ENCODE measurements at places on chromosomes 3 and 15. TPM values are rescaled to one million over a fixed set of nuclear protein-coding genes. Genes with fewer than 3 reads are reported as not detected.

- H3K27me3 ChIP-seq: no peaks in the 10 kb centered on the region
- H3K4me3 ChIP-seq: no peak overlapping the region
- no peaks in the 10 kb centered on the region for H3K36me3 ChIP-seq
- H3K4me1 ChIP-seq: no peaks in the 10 kb centered on the region
- no peak for DNase-seq
- no peak overlapping the region for H3K27ac ChIP-seq
These were observed 4.6 kb downstream of the WDR53 start for GRCh38 chr3:196563721-196564225.

MYRIP gene
- 1.4 TPM for polyA plus RNA-seq

ZBED2 gene
- 0.02 TPM for polyA plus RNA-seq

- no peaks in the 10 kb centered on the region for H3K36me3 ChIP-seq
- DNase-seq: no peak
- no peak overlapping the region for H3K27ac ChIP-seq
- no peaks in the 10 kb centered on the region for H3K4me1 ChIP-seq
- no peak overlapping the region for H3K4me3 ChIP-seq
These were observed 9.7 kb upstream of the CYFIP1 start for GRCh38 chr15:22989576-22990477.

DNA sequence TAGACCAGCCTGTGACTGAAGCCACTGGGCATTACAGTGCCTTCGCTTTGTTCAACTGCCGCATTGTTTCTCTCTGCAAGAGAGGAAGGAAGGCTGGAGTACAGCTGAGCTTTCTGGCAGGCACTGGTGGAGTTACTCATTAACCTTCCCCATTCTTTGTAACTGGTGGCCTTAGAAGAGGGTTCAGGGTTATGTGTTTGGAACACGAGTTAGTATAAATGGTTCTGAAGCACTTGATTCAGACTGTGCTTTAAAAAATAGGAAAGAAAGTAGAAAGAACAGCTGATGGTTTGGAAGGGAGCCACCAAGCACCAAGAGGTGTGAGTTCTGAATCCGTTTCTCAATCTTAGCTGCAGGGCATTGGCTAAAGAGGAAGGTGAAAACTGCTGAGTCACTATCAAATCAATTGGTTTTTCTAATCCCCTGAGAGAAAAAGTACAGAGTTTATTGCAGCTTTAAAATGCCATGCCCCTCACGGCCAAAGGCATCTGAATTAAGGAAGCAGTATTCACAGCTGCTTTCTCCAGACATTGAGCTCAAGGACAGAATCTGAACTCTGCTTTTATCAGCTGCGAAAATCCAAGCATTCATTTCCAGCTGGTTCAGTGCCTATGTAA is 3.6 kb downstream of the HGD start:
- H3K27me3 ChIP-seq: no peaks in the 10 kb centered on the region
- no peaks in the 10 kb centered on the region for H3K36me3 ChIP-seq
- peaks cover 25% of the 10 kb centered on the region for H3K4me1 ChIP-seq
- peak; percentile 39 for DNase-seq
- H3K4me3 ChIP-seq: no peak overlapping the region

DNA sequence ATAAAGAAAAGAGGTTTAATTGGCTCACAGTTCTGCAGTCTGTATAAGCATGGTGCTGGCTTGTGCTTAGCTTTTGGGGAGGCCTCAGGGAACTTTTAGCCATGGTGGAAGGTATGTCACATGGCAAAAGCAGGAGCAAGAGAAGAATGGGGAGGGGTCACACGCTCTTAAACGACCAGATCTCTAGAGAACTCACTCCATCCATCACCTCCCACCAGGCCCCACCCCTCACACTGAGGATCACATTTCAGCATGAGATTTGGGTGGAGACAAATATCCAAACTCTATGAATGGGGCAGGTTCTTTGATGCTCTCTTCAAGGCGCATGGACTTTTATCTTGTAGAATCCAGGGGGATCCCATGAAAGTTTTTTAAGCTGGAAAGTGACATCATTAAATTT is 75.7 kb downstream of the ITPR1 start:
- H3K27me3 ChIP-seq: no peaks in the 10 kb centered on the region
- no peaks in the 10 kb centered on the region for H3K36me3 ChIP-seq
- DNase-seq: no peak
- H3K27ac ChIP-seq: no peak overlapping the region
- H3K4me1 ChIP-seq: peaks cover 6% of the 10 kb centered on the region

GRCh38 chr3:189238071-189238470 is 66.3 kb downstream of the TPRG1 start:
- no peak overlapping the region for H3K27ac ChIP-seq
- no peaks in the 10 kb centered on the region for H3K27me3 ChIP-seq
- no peaks in the 10 kb centered on the region for H3K4me1 ChIP-seq
- no peak for DNase-seq

CAPN3 gene
- polyA plus RNA-seq: 35.8 TPM

GRCh38 chr3:188471723-188472122 is 317.8 kb downstream of the LPP start:
- peaks cover 12% of the 10 kb centered on the region for H3K4me1 ChIP-seq
- no peaks in the 10 kb centered on the region for H3K27me3 ChIP-seq
- H3K27ac ChIP-seq: no peak overlapping the region

LIPH gene
- 4.6 TPM for polyA plus RNA-seq

DNA sequence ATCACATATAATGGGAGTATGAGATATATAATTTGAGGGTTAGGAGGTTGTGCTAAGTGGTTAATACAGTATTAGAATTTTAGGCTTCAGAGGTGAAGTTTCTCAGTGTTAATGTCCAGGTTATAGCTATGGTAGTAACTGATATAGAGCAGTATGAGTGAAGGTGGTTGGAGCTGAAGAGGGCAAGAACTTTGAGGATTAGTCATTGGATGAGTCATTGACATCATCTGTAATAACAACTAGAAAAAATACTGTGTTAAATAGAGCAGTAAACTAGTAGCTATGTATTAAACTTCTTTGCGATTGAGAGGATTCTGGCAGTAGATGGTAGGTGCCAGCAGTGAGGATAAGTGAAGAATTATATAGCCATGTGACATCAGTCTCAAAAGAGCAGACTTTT is 47.5 kb upstream of the EIF3J start:
- no peaks in the 10 kb centered on the region for H3K4me1 ChIP-seq
- no peak overlapping the region for H3K27ac ChIP-seq
- H3K27me3 ChIP-seq: no peaks in the 10 kb centered on the region
- no peak overlapping the region for H3K4me3 ChIP-seq
- no peak for DNase-seq

GRCh38 chr15:80179025-80179759 is 26.4 kb downstream of the FAH start:
- no peak for DNase-seq
- H3K27ac ChIP-seq: no peak overlapping the region
- no peaks in the 10 kb centered on the region for H3K36me3 ChIP-seq
